ENCODE measurements at places on chromosomes 16 and 17.

DNA sequence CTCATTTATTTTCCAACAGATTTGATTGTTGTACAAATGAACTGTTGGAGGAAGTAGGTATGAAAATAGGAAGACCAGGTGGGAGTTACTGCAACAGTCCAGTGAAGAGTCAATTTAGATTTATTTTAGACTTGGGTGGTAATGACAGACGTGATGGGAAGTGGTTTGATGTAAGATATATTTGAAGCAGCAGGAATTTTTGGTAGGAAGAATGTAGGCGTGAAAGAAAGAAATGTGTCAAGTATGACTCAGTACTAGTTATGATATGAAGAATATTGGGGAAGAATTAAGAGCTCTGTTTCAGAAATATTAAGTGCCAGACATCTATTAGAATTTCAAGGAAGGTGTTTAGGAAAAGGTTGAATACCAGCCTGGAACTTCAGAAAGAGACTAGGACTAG, 247.9 kb upstream of the AXIN2 start:
- DNase-seq: no peak

DNA sequence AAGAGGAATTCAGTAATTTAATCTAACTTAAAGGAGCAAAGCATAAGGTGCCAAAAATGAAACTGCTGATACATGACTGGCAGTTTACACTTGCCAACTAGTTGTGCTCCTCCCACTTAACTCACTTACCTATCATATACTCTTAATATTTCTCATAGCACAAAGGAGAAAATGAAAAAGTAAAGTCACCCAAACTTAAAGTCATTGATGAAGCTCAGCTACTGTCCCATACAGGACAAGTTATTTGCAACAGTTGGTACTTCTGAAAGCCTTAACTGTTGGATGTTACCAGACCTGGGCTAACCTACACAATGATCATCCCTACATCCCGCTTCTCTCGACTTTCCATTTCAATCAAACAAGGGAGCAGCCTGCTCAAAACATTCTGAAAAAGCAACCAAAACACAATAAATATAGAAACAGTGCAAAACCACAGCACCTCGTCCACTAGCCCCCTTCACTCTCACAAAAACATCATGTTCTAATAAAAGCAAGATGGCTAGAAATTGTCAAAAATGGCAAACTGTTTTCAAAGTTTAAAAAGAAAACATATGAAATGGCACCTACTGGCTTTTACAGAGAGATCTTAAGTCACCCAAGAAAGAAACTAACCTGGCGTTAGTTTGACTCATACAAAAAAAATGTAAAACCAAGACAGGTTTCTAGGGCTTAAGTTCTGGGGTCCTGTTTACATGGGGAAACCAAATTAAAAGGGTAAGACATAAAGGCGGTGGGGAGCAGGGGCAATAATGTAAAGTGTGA, 868 bp downstream of the MED13 start:
- no peak for DNase-seq

DNA sequence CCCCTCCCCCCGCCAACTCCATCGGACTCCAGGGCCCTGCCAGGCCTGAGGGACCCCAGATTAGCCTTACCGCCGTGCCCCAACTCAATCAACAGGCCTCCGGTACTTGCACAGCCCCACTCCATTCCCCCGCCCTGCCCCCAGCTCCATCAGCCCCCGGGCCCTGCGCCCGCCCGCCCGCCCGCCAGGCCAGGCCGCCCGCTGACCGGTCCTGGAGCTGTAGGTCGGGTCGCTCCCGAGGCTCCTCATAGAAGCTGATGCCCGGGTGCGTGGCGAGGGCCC, 308 bp downstream of the GTF3C1 start:
- DNase-seq: no peak

- DNase-seq: peak; percentile 71
These were observed 977 bp upstream of the CA10 start for GRCh38 chr17:52159246-52160135.
